Natural killer cell (primary cell): ENCODE measurements at places on chromosomes 2 and 18.
A peak's percentile ranks its signal among the peaks of the same experiment; 100 is the strongest.

GRCh38 chr2:159226059-159226461, 60.4 kb downstream of the WDSUB1 start:
- peak; percentile 47 for DNase-seq

DNA sequence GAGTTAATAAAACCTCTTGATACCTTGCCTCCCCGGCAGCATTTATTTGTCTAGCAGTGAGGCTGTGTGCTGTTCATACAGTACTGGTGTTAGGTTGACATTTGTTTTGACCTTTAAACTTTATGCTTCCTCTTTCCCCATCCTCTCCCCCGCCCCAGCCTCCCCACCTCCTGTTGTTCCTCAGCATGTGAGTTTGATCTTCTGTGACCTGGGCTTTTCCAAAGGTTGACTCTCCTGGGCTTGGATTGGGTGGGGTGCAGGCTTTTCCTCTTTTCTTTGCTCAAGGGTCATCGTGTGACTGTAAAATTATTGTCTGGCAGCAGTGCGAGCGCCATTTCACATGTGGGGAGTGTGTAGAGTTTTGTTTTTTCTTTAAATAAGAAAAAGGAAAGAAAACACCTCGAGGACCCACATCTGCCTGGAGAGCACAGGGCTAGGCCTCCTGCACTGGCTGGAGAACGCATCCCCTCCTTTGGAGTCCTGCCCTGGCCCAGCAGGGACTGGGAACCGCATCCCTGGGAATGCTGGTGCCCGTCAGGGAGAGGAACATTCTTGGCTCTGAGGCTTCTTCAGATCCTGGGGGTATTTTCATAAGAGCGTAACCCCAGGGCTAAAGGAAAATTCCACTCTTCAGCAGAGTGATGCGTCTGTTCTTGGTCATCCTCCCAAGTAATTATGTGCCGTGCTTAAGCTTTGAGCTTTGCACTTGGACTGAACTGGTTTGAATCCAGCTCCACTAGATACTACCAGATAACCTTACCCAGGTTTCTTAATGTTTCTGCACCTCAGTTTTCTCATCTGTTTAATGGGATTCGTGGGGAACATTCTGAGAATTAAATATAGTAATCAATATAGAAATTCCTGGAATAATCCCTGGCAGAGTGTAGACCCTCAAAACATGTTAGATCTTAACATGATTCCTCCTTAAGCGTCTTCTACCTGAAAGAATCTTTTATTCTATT, 91.5 kb downstream of the SETBP1 start:
- DNase-seq: no peak

DNA sequence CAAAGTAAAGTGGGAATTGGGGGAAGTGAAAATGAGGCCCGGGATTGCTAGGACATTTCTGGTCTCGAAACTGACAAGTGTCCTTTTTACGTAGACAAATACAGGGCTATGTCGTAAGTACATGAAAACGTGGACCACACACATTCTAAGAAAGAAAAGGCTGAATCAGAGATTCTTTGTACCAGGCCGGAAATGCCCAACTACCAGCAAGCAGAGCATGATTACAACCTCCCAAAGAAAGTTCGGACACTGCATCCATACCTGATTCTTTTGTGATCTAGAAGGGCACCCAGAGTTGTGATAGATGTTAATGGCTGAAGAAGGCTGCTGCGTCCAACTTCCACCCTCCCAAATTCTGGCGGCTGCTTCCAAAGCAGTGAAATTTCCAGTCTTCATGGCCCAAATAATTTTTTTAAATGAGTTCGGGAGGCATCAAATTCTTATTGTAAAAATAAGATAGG, 1.7 kb downstream of the RBMS1 start:
- DNase-seq: peak; percentile 34

DNA sequence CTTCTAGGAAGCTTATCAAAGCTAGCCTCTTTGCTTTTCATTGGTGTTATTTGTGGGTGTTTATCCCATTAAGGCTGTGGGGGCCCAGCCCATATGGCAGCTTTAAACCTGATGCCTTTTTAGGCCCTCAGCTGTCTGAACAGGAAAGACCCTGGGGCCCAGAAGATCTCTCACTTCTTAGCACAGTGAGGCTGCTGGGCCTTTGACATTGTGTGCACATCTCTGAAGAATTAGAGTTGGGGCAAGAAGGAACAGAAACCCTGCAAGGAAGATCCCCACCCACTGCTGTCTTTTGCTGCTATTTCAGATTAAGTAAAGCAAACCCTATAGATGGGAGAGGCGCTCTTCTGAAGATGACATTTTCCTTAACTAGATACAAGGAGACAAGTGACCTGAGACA, 250.0 kb downstream of the SMAD2 start:
- no peak for DNase-seq

GRCh38 chr2:20617081-20617575, 33.8 kb downstream of the HS1BP3 start:
- no peak for DNase-seq

DNA sequence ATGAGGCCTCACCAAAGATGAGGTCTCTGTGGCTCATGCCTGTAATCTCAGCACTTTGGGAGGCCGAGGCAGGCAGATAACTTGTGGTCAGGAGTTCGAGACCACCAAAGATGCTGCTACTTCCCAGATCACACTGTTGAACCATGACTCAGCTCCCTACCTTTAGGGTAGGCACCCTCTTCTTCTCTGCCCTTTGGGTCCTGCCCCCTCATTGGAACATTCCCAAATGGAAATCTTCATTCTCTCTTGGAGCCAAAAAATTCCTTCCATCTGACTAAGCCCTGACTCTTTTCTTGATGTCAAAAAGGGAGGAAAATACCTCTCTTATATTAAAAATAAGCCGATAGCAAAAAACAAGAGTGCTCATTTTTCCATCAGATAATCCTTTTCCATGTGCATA, 183.5 kb downstream of the PAX3 start:
- DNase-seq: no peak

- no peak for DNase-seq
Observed at GRCh38 chr2:148508878-148509287, 135.7 kb upstream of the EPC2 start.

GRCh38 chr2:85753035-85753524, 711 bp upstream of the ATOH8 start:
- DNase-seq: peak; percentile 16

GRCh38 chr2:102238039-102238756, 51.4 kb downstream of the IL1RL2 start:
- no peak for DNase-seq

DNA sequence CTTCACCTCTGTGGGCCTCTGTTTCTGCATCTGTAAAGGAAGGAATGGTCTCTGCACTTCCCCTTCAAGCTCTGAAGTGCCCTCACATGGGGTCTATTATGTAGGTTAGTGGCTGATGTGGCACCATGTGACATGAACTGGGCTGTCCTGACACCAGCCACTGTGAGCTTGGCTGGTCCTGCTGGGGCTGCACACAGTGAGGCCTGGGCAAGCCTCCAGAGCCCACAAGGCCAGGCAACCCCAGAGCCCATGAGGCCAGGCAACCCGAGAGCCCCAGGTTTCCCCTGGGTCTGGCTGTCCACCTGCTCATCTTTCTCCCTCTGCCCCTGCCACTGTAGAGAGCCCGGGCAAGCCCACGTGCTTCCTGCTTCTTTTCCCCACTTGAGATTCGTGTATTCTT, 150.1 kb upstream of the SMAD2 start:
- no peak for DNase-seq
